ENCODE measurements at places on chromosomes 7 and 10. TPM values are rescaled to one million over a fixed set of nuclear protein-coding genes. Genes with fewer than 3 reads are reported as not detected.

Gene TMEM184A
- total RNA-seq = 1.3 TPM

Gene SPDYE3
- total RNA-seq = not detected

- H3K4me3 ChIP-seq = peak overlapping the region; percentile 80
- H3K4me1 ChIP-seq = peaks cover 95% of the 10 kb centered on the region
- H3K27me3 ChIP-seq = no peaks in the 10 kb centered on the region
- peak overlapping the region; percentile 91 for H3K27ac ChIP-seq
- no peaks in the 10 kb centered on the region for H3K36me3 ChIP-seq
Measured at GRCh38 chr10:119658274-119658673, 7.1 kb downstream of the BAG3 start.

DNA sequence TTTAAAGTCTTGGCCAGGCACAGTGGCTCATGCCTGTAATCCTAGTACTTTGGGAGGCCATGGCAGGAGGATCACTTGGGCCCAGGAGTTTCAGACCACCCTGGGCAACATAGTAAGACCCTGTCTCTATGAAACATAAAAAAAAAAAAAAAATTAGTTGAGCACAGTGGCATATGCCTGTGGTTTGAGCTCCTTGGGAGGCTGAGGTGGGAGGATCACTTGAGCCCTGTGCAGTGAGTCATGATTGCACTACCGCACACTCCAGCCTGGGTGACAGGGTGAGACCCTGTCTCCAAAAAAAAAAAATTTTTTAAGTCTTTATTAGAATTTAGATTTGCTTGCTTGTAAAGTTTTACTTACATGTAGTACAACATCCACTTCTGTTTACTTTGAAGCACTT, 14.0 kb downstream of the WNT2 start:
- no peak for DNase-seq
- H3K4me1 ChIP-seq = no peaks in the 10 kb centered on the region
- H3K36me3 ChIP-seq = no peaks in the 10 kb centered on the region
- peaks cover 3% of the 10 kb centered on the region for H3K27me3 ChIP-seq
- H3K27ac ChIP-seq = no peak overlapping the region

All from gastrocnemius medialis (tissue), 4 donors.